ENCODE measurements at places on chromosomes 4 and X.

DNA sequence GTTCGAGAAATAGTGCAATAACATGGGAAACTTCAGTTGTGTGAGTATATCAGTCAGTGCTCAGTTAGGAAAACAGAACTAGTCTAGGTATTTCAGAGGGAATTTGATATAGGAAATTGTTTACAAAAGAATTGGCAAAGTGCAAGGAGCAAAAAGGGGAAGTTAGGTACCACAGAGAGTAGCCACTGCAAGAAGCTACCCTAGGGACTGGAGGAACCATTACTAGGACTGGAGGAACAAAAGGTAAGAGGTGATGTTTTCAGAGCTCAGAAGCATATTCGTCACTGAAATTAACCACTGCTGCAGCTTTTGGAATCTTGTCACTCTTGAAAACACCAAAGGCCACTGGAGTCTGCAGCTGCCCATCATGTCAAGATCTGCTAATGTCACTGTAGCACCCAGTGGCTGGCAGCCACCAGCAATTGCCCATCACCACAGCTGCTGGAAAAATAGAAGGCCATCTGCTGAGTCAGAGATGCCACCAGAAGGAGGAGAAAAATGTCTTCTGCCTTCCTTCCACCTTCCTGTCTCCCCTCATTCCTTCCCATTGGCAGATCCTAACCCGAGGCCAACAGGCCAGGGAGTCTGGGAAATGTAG, 160.6 kb upstream of the RPS6KA3 start:
- no peak for DNase-seq

DNA sequence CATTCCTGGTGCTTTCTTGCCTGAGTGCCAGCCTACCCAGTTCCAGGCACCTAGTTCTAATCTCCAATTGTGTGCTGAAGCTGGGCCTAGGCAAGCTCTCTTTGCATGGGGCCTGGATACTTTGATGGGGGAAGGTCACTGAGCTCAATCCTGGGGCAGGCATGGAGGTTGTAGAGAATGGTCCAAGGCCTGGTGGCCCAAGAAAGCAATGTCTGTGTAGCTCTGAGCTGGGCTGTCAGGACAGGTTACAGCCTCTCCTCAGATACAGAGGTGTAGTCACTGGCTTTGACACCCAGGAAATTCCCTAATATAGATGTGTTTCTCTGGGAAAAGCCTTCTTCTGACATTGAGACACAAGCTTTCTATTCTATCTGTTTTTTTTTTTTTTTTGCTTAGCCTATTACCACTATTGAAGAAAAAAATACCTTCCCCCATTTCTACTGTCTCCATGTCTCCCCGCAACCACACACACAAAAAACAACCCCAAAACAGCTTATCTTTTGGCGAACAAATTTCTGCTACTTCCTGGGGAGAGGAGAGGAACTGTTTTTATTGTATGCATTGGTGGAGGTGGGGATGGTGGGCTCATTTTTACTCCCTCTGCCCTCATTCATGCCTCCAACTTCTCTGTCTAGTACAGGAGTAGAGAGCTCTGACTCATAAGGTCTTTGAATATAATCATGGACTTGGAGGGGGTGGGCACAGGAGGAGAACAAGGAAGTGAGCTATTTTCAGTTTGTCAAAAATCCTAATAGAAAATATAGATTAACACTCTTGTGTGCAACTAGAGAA, 66.7 kb upstream of the DHX15 start:
- DNase-seq = no peak

DNA sequence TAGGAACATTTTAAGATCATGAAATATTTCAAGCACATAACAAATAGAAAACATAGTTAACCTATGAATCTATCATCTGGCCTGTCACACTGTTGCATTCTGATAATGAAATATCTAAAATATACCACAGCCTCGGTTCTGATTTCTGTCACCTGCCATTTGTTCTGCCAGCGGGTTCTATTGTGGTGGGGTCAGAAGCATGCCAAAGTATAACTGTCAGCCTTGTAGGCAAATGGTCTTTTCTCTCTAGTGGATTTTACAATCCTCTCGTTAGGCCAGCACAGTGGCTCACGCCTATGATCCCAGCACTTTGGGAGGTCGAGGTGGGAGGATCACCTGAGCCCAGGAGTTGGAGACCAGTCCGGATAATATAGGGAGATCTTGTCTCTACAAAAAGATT, 47.9 kb downstream of the HTRA3 start:
- no peak for DNase-seq

- DNase-seq = no peak
These were observed 120.4 kb downstream of the ARAP2 start for GRCh38 chr4:36123906-36124305.

DNA sequence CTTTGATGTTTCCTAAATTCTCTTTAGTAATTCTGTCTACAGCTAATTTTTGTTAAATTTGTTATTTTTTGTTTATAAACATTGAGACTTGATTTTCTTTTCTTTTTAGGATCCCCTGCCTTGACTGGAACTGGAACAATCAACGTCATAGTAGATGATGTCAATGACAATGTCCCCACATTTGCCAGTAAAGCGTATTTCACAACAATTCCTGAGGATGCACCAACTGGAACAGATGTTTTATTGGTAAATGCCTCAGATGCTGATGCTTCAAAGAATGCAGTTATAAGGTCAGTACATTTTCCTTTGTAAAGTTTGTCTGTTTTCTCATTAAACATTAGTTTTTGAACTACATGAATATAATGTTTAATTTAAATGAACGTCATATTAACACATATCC, 119.4 kb downstream of the FAT4 start:
- DNase-seq = no peak

- DNase-seq = no peak
These were observed 104.6 kb downstream of the PDGFRA start for GRCh38 chr4:54333657-54334056.

DNA sequence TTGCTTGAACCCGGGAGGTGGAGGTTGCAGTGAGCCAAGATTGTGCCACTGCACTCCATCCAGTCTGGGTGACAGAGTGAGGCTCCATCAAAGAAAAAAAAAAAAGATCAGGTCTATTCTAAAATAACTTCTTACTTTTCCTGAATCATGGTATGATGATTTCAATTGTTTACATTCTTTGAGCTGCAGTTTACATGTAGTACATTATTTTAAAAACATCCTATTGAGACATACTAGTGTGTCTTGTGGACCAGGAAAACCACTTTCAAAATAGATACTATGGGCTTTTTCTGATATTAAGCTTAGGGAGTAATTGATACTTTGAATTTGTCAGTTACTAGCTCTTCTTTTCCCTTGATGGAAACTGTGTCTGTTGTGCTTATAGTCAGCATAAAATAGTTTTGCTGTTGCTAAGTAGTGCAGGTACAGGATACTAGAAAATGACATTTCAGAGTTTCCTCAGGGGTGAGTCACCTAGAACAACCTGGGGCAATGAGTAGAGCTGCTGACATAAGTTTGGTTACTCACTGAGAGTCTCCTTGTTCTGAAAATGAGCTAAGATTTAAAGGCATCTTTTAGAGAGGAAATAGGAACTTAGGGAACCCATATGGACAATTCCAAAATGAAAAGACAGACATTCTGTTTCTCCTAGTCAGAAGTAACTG, 53.2 kb upstream of the C4orf54 start:
- DNase-seq = no peak

DNA sequence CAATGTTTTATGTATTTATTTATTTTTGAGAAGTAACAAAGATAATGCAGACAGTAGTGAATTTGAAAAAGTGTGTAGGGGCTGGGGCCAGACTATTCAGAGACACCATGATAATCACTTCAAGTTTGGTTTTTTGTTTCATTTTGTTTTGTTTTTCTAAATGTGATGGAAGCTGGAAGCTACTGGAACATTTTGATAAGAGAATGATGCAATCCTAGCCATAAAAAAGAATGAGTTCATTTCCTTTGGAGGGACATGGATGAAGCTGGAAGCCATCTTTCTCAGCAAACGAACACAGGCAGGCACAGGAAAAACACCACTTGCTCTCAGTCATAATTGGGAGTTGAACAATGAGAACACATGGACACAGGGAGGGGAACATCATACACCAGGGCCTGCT, 706.6 kb upstream of the EPHA5 start:
- no peak for DNase-seq

GRCh38 chr4:165720411-165721082, 152.5 kb upstream of the TLL1 start:
- no peak for DNase-seq

GRCh38 chrX:70352496-70352895, 62.6 kb downstream of the KIF4A start:
- DNase-seq = no peak

DNA sequence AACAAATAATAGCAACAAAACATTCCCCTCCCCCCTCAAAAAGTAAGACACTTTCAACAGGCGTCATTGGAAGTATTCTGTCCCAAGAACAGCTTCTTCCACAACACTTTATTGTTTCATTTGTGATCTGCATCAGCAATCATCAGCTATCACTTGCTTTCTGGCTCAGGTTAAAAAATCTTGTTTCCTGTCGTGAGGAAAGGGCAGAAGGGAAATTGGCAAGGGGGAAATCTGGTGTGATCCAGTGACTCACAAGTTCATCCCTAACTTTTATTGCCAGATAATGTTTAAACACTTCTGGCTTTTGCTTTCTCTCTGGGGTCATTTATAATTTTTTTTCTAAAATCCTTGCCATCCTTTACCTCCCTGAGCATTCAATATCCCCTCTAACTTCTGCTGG, 247.4 kb upstream of the GIMD1 start:
- no peak for DNase-seq

DNA sequence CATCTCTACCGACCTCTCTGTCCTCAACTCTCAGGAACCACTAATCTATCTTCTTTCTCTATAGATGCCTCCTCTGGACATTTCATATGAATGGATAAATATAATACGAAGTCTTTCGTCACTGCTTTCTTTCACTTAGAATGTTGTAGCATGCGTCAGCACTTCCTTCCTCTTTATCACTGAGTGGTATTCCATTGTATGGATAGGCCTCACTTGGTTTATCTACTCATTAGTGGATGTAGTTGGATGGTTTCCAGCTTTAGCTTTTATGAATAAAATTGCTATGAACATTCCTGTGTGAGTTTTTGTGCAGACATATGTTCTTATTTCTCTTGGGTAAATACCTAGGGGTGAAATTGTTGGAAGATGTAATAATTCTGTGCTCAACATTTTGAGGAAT, 528.2 kb upstream of the FAT1 start:
- no peak for DNase-seq

GRCh38 chrX:40933706-40934425, 151.4 kb upstream of the USP9X start:
- DNase-seq = no peak

- DNase-seq = no peak
These were observed 54.4 kb upstream of the HS3ST1 start for GRCh38 chr4:11483046-11483445.

DNA sequence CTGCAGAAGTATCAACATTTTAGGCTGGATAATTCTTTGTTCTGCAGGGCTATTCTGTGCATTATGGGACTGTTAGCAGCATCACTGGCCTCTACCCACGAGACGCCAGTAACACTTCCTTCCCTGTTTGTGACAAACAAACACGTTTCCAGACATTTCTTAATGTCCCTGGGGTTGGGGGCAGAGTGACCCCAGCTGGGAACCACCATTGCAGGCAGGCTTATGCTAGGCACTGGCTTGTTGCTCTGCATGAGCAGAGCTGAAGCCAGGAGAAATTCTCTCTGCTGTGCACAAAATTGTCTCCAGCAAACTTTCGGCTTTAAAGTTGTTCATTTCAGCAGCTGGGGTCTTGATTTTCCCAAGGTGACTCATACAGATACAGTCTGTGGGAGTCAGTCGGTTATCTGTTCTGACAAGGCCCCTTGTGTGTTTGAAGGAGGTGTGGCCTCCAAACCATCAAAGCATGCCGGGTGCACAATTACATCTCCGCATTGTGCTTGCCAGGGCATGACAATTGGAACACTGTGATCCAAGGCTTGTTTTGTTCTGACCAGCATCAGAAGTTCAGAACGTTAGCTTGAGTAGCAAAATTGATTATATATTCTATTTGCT, 156.4 kb upstream of the BOD1L1 start:
- no peak for DNase-seq

DNA sequence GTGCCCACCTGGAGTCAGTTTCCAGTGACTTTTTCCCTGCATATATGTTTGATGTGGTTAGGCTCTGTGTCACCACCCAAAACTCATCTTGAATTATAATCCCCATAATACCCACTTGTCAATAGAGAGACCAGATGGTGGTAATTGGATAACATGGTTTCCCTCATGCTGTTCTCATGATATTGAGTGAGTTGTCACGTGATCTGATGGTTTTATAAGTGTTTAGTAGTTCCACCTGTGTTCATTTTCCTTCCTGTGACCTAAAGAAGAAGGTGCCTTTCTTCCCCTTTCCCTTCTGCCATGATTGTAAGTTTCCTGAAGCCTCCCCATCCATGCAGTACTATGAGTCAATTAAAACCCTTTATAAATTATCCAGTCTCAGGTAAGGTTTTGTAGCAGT, 740.9 kb downstream of the ARAP2 start:
- no peak for DNase-seq

DNA sequence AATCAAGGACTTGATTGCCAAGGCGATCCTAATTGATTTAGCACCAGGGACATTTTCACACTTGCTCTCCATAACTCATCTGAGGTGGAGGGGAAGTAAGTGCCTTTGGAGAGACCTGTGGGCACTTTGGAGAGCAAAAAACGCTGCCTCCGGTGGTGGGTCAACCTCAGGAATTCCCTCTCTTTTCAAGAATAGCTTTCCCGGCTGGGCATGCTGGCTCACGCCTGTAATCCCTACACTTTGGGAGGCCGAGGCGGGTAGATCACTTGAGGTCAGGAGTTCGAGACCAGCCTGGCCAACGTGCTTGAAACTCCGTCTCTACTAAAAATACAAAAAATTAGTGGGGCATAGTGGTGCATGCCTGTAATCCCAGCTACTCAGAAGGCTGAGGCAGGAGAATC, 49.2 kb downstream of the PRPS1 start:
- no peak for DNase-seq

- no peak for DNase-seq
These were observed 48.8 kb upstream of the AFAP1 start for GRCh38 chr4:7988437-7988836.

GRCh38 chr4:8795140-8795539, 76.5 kb downstream of the HMX1 start:
- DNase-seq = no peak

DNA sequence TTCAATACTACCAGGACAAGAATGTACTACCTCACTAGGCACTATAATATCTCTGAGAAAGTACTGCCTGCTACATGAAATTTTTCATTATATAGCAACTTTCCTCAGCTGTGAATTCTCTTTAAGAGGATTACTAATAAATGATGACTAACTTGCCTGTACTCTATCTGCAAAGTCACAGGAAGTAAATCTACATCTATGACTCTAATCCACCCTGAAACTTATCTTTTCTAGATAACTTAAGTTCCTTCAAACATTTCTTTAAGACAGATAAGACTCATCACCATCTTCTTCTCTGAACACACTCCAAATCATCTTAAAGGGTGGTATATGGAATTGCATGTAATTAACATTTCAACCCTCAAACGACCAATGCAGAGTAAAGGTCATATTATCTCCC, 28.8 kb downstream of the RPS6KA3 start:
- no peak for DNase-seq
